ENCODE measurements at places on chromosomes 3 and 15. TPM values are rescaled to one million over a fixed set of nuclear protein-coding genes. Genes with fewer than 3 reads are reported as not detected.

Gene VIPR1
- total RNA-seq, result 3.4 TPM

Gene GASK1A
- total RNA-seq, result 0.75 TPM

Gene SERP1
- total RNA-seq, result 22.0 TPM

Gene IL5RA
- total RNA-seq, result 1.0 TPM

Gene SMCO1
- total RNA-seq, result 89.9 TPM

Gene PIF1
- 0.35 TPM for total RNA-seq

Gene LSAMP
- 5.2 TPM for total RNA-seq

Gene FEZF2
- total RNA-seq, result not detected

Gene COL6A5
- total RNA-seq, result not detected

Gene LRTM1
- not detected for total RNA-seq

Gene THSD4
- total RNA-seq, result 75.6 TPM

Gene EXD1
- not detected for total RNA-seq

Gene PROK2
- total RNA-seq, result 0.54 TPM

Gene TJP1
- 104 TPM for total RNA-seq

Gene TGM4
- total RNA-seq, result not detected

Gene SECISBP2L
- 34.2 TPM for total RNA-seq
